ENCODE measurements at places on chromosomes 1 and 21.
A peak's percentile ranks its signal among the peaks of the same experiment; 100 is the strongest.

DNA sequence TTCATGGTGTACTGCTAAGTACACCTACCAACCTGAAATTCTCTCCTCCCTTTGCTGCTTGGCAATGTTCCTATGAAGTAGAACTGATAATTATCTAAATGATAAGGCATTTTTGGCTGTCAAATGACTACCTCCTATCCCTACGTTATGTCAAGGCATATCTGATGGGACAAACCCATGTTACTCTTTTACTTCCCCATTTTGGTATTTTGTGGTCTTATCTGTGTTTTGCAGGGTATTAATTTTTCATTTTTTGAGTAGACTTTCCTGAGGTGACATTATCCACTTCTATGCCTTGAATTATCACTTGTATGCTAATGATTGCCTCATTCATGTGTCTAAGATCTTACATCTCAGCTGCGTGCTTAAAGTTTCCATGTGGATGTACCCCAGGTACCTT is 499.6 kb upstream of the B3GALT2 start:
- DNase-seq = no peak

GRCh38 chr1:242005866-242006535 is 7.1 kb upstream of the MAP1LC3C start:
- DNase-seq = no peak

GRCh38 chr1:31182352-31182751 is 57.3 kb downstream of the NKAIN1 start:
- DNase-seq = peak; percentile 83

DNA sequence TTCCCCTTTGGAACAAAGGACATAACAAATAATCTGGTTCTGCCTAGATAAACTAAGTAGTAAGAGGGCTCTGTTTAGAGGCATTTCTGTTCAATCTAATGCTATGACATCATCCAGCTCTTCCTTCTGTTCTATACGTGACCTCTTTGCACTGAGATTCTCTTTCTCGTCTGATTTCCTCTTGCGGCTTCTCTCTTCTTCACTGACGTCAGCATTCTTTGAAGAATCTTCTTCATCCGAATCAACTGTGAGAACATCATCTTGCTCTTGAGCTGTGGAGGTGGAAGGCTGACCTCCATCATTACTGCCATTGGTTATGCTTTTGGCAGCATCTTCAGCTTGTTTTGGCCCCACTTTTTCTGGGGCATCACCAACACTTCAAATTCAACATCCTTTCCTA is 130.4 kb downstream of the HS2ST1 start:
- DNase-seq = no peak

DNA sequence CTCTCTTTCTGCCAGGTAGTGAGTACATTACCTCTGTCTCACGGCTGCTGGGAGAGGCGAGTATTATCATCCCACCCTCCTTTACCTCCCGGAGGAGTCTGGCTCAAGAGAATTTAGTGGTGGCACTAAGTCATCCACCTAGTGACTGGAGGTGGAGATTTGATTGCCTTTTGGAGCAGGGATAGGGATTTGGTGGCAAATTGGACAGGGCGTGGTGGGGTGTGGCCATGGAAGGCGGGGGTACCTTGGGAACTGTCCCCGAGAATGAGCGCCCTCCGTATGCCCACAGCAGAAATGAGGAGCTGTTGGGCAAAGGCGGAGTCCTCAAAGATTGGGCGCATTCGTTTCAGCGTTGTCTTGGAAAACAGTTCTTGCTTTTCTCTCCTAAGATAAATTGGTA is 32.1 kb upstream of the HMGN1 start:
- DNase-seq = no peak

- peak; percentile 65 for DNase-seq
Measured at GRCh38 chr1:165129568-165130164, 226.8 kb downstream of the LMX1A start.

- peak; percentile 89 for DNase-seq
Measured at GRCh38 chr1:44721485-44722361, 9.2 kb downstream of the RNU5D-1 start.

DNA sequence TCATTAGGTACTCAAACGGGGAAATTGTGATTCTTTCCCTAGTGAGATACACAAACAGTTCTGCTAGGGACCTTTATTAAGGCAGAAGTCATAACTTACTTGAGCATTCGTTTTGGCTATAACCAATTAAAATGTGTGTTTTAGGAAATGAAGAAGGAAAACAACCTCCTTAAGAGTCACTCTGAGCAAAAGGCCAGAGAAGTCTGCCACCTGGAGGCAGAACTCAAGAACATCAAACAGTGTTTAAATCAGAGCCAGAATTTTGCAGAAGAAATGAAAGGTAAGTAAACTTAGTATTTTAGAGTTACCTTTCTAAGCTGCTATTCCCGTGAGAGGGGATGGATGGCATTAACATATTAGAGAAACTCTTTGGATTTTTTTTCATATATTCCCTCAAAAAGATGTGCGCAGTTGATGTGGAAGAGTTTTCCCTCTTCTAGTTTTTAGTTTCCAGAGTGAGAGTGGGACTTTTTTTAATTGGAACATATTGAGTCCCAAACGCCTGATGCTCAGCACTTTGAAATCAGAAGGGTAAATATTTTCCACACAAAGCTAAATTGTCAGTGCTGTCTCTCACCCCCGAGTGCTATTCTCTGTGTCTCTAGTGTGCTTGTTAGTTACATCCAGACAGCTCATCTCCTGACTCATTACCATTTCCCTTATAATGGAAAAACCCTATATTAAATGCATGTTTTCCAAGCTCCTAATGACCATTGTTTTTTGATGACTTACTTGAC is 34.9 kb downstream of the CENPF start:
- peak; percentile 66 for DNase-seq

DNA sequence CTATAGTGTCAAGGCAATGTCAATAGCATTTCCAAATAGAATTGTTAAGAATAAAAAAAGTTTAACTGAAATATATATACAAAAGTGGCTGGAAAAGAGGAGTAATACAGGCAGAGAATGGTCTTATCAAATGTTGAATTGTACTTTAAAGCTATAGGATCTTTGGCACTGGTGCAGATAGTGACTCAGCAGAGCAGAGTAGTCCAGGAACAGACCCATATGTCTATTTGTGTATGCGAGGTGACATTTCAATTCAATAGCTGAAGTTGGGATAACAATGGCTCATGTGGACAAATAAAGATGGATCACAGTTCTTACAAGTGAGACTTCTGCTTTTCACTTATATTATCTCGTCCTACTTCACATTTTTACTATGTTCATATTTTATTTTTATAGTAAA is 543.0 kb upstream of the B3GALT2 start:
- DNase-seq = no peak

GRCh38 chr1:109210058-109210457 is 3.7 kb upstream of the SARS1 start:
- DNase-seq = no peak

DNA sequence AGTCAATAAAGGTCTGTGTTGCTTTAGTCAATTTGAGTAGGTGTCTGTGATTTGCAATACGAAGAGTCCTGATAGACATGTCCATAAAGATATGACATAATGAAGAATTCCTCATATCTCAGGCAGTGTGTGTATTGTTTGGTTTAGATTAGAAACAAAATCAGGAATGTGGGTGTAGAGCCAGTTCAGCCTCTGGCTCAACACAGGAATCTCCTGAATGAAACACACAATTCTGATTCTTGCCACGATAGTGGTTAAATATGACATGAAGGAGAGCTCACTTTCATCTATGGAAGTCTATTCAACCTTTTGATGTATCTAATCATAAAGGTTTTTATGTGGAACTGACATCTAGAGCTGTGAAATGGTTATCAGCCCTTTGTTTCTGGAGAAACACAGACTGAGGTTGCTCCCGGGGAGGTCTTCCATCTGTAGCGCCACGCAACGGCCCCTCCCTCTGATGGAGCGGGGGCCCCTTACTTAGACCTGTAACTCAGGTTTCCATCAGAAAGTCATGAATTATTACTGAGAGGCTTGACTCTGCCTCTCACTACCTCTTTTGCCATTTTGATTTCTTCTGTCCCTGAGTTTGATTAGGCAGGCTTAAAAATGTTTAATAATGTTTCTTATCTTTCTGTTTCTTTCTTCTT is 19.5 kb downstream of the TSPAN2 start:
- DNase-seq = no peak

DNA sequence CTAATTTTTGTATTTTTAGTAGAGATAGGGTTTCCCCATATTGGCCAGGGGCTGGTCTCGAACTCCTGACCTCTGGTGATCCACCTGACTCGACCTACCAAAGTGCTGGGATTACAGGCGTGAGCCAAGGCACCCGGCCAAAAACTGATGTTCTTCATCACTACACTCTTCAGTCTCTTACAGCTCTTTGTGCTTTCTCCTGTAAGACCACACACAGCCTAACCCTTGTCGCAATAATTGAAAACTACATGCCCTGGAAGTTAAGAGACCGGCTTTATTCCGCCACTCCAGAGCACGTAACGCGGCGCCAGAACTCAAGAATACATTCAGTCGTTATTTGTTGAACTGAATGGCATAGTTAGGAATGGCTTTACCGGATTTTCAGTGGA is 552 bp downstream of the GPATCH4 start:
- DNase-seq = no peak

- no peak for DNase-seq
Measured at GRCh38 chr1:81232420-81232819, 568.3 kb upstream of the ADGRL2 start.

- DNase-seq = peak; percentile 80
Measured at GRCh38 chr1:67429011-67429527, 1.1 kb downstream of the SERBP1 start.

DNA sequence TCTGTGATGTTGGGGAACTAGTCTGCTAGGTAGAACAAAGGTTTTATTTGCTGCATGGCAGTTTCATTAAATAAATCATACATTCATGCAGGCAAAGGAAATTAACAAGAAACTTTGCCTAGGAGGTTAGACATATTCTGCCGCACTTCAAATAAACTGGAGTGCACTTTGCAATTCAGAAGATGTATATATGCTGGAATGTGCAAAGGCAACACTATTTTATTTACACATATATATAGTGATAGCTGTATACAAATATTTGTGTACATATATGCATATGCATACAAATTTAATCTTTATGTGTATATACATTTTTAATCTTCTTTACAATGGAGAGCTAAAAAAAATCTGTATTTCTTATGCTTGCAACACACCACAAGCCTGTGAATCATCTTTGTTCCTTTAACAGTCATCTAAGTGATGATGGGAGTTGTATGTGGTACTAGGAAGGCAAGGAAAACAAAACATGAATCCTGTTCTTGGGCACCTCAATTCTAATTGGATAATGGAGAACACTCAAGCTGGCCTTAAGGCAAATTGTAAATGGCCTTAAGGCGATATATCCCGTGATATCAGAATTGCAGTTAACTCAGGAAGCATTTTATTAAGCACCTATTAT is 605.8 kb upstream of the CAMK1G start:
- DNase-seq = no peak

DNA sequence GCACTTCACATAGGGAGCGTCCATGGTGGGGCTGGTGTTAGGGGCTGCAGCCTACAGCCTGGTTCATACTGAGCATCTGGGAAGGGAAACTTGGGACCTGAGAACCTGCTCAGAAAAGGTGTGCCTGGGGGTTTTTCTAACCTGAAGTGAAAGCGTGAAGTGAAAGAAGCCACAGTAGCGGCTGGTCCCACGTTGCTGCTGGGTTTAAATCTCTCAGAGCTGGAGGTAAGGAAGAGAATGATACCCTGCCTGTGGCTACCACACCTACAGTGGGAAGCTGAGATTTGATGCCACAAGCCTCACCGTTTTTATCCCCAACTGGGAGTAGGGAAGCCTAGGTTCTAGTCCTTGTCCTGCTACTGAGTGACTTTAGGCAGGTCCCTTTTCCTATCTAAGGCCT is 21.0 kb upstream of the FUCA1 start:
- DNase-seq = no peak

- no peak for DNase-seq
Measured at GRCh38 chr1:166888373-166889111, 12.5 kb upstream of the TADA1 start.

GRCh38 chr1:90475631-90476030 is 241.5 kb downstream of the BARHL2 start:
- DNase-seq = no peak

- DNase-seq = peak; percentile 77
Measured at GRCh38 chr1:2314273-2314802, 77.0 kb downstream of the MORN1 start.

GRCh38 chr1:223077247-223077833 is 65.7 kb downstream of the TLR5 start:
- no peak for DNase-seq

DNA sequence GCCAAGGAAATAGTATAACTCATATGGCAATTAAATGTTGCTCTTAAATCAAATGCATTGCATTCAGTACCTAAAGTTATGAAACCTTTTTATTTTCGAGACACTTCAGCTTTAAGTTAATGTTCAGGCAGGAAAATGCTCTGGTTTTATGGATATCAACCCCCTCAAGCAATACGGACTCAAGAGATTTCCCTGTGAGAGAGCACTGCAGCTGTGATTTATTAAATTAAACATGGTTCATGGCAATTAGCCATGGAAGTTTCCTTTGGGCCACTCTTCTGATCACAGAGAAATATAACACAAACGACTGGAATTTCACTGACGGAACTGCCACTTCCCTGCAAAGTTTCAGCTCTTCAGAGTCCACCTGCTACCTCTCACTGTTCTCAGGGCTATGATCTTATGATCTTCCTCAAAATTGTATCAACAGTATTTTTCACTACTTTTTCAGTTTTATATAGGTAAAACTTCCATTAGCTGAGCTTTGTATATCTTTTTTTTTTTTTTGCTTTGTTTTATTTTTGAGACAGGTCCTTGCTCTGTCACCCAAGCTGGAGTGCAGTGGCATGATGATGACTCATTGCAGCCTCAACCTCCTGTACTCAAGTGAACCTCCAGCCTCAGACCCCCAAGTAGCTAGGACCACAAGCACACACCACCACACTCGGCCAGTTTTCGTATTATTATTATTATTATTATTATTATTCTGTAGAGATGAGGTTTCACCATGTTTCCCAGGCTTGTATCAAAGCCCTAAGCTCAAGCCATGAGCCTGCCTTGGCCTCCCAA is 923.1 kb upstream of the TMPRSS15 start:
- no peak for DNase-seq

GRCh38 chr1:4690951-4691675 is 36.7 kb downstream of the AJAP1 start:
- no peak for DNase-seq

GRCh38 chr1:22760455-22760854 is 49.8 kb downstream of the EPHB2 start:
- DNase-seq = no peak

DNA sequence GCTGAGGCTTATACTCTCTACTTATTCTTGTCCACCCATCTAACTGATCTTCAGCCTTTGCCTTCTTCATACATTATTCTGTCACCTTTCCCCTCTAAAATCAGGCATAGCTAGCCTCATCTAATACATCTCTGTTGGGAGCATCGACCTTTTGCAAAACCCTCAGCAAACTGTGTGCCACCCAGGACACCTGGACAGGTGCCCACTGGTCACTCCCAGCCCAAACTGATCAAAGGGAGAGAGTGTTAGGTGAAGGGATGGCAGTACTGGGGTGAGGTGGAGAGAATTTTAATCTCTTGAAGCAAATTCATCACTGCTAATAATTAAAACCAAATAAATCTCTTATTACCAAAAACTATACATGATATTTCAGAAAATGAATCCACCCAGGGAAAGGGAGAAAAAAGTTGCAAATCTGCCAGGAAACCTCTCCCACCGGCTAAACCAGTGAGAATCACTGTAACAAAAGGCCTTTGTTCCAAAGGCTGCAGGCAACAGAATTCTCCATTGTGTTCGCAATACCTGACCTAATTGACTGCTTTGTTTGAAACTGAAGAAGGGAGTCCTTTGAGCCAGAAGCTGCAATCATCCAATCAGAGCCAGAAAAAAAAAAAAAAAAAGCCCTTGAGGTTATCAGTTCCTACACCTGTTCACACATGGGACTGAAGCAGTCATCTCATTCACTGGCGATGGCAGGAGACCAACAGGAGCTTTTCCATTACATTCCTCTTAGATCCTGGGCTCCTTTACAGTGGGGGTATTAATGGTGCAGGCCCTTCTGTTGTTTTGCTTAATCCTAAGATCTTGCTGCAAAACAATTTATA is 172.6 kb downstream of the APP start:
- no peak for DNase-seq

Measured in activated effector memory CD4-positive, alpha-beta T cell treated with anti-CD3 and anti-CD28 coated beads, Interleukin-2, amount 50 U/mL, for 16 hours (primary cell).